ENCODE measurements at places on chromosomes 3 and 15. TPM values are rescaled to one million over a fixed set of nuclear protein-coding genes. Genes with fewer than 3 reads are reported as not detected.
A peak's percentile ranks its signal among the peaks of the same experiment; 100 is the strongest.

DNA sequence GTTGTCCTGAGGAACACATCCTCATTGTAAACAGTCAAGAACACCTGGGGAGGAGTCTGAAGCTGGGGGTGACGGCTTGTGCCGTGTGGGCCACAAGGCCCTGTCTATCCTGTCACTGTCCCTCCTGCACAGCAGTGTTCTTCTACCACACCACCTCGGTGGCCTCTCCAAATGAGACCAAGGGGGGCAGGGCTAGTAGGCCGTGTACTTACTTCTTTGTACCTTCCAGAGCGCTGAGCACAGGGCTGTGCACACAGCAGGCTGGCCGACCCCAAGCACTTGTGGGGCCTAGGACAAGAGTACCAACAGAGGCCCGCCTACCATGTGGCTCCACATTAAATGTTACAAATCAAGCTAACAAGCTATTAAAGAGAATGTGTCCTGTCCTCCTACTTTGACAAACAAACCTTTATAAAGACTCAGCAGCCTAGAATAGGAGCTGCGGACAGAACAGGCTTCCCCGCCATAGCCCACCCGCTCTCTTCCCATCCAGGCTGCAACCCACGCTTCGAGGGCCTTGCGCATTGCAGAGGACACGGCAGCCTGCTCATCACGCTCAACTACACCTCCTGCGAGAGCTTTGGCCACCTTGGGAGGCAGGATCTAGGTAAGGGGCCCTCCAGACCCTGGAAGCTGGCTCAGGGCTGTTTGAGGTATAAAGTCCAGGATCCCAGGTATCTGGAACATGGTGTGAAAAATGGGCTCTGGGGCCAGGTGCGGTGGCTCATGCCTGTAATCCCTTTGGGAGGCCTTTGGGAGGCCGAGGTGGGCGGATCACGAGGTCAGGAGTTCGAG is 30.5 kb downstream of the MELTF start:
- DNase-seq, result no peak

The MITF gene
- 3.3 TPM for total RNA-seq

DNA sequence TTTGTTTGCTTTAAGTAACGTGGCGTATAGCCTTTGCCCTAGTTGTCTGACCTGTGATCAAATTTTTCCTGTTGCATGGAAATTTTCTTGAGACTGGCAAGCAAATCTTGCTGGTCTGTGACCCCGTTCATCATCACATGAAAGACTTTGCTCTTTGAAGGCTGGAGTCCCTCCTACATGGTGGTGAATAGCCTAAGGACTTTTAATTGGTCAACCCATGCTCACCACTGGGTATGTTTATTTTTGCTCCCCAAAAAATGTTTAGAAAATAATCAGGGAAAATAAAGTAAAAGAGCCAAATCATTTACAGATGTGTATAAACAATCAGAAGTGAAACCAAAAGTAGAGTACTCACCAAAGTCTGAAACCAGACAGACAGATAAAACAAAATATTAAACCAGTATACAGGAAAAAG is 1075.3 kb upstream of the ALCAM start:
- no peak for DNase-seq

The MST1R gene
- total RNA-seq, result 0.82 TPM

DNA sequence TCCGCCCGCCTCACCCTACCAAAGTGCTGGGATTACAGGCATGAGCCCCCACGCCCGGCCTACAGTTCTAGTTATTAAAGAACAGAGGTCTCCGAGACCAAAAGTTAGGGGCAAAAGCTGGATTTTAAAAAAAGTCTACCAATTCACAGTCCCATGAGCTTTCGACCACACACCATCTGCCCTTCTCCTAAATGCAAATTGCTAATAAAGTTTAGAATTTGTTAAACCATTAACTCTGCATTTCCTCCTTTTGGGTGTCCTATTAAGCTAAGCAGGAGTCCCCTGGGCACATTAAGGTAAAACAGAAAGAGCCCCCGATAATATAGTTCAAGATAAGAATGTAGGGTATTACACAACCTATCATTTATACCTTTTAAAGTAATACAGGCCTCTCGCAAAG is 322.7 kb downstream of the FOXP1 start:
- no peak for DNase-seq

DNA sequence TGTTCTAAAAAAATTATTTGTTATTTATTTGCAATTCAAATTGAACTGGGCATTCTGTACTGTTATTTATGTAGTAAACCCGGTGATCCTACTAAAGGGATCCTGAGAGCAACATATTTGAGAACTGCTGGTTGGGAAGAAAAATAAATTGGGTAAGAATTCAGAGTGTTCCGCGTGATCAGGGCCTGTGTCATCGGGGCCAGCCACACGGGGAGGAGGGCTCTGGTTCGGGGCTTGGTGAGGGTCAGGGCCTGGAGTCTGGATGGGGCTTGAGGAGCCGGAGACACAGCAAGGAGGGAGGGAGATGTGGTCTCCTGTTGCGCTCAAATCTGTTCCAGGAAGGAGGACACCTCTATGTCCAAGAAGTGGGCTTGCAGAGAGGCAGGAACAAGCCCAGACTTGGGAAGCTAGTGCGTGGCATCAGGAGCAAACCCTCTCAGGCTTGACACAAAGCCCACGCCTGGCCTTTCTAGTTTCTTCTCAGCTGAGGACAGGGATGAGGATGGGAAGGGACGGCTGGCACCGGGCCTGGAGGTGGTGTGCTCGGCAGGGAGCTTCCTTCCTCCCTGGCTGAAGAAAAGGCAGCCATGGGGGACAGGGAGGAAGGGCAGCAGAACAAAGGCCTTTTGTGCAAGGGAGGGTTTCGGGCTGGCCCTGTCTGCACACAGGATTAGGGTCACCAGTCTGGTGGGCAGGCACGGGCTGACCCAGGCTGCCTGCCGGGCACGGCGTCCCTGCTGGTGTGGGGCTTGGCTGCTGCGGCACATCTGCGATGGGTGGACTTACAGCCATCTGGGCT is 22.9 kb upstream of the FBLN2 start:
- no peak for DNase-seq

GRCh38 chr3:122021811-122022401 is at the start of gene ILDR1:
ILDR1 (minus strand) TSS chr3:122022247; CDS start chr3:122022077, 170 bp downstream.
- DNase-seq, result no peak

DNA sequence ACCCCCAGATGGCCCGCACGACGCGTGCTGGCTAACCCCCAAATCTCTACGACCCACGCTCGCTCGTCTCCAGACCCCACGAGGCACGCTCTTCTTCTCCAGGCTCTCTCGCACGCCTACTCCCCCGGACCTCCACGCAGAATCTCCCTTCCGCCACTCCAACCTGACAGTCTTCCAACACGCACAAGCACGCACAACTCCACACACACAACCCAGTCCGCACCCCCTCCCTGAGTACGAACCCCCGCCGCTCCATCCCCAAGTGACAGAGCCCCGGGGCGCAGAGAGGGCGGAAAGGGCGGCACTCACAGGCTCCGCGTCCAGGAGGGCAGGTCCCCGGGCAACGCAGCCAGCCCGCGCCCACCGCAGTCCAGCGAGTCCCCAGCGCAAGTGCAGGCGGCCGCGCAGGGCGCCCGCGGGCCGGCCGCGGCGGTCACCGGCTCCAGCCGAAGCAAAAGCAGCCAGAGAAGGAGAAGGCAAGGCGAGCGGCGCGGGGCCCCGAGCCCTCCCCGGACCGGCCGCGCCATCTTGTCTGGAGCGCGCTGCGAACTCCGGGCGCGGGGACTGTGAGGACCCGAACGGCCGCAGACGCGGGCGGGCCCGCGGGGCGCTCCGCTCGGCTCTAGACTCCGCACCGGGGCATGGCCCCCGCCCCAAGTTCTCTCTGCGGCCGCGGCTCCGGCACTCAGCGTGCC is 794 bp downstream of the LRIG1 start:
- DNase-seq, result no peak

The BUB1B gene
- total RNA-seq, result 42.8 TPM

DNA sequence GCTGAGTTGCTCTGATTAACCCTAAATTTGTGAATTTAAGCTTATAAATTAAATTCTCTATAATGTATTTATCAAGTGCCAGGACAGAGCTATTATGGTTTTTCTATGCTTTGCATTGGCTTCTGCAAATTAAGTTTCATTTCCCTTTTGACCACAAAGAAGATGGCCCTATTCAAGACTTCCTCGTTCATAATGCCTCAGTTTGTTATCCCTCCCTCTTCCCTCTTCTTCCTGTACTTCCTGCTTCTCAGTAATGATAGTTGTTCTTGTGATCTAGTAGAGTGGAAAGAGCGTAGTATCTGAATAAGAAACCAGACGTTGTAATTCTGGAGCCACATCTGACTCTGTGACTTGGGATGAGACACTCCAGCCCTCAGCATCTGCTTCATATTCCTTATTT is 118.7 kb downstream of the CACNA1D start:
- DNase-seq, result no peak

DNA sequence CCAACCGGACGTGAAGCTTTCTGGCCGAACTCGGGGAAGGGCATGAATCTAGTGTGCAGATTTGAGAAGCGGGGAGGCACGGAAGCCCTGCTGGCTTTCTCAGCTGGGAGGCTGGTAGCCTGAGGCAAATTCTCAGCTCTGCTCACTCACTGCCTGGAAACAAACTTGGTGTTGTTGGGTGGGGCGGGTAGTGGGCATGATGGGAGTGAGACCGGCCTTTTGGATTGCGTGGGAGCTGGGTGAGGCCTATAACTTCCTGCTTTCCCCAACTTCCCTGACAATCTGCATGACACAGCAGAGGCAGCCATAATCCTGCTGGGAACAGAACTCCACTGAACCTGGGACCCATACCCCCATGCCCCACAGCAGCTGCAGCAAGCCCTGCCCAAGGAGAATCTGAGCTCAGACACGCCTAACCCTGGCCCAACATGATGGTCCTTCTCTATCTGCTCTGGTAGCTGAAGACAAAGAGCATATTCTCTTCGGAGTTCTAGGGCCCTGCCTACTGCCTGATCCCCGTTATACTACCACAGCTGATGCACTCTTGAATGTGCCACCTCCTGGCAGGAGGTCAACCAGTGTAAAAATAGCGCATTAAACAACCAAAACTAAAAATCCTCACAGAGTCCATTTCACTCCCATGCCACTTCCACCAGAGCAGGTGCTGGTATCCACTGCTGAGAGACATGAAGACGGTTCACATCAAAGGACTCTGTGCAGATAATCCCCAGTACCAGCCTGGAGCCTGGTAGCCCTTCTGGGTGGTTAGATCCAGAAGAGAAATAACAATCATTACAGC is 44.7 kb downstream of the CEP70 start:
- DNase-seq, result no peak

- no peak for DNase-seq
These were observed 18.2 kb upstream of the CEMIP start for GRCh38 chr15:80760960-80761359.

DNA sequence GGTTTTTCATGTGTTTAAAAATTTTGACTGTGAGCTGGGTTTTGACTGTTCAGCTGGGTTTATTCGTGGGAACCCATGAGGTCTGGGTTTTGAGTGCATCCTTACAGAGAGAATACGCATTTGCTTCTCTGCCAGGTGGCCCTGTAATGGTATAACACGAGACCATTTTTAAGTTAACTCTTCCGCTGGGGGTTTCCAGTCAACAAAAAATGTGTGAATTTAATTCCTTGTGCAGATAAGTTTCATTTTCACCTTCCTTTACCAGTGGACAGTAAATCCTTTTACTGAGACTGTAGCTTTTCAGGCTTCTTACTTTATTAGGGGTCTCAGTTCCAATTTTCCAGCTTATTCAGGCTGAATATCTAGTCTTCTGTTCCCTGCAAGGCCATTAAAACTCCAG is 149.6 kb downstream of the OPA1 start:
- no peak for DNase-seq

GRCh38 chr15:70593795-70594194 is 169.6 kb downstream of the UACA start:
- DNase-seq, result no peak

DNA sequence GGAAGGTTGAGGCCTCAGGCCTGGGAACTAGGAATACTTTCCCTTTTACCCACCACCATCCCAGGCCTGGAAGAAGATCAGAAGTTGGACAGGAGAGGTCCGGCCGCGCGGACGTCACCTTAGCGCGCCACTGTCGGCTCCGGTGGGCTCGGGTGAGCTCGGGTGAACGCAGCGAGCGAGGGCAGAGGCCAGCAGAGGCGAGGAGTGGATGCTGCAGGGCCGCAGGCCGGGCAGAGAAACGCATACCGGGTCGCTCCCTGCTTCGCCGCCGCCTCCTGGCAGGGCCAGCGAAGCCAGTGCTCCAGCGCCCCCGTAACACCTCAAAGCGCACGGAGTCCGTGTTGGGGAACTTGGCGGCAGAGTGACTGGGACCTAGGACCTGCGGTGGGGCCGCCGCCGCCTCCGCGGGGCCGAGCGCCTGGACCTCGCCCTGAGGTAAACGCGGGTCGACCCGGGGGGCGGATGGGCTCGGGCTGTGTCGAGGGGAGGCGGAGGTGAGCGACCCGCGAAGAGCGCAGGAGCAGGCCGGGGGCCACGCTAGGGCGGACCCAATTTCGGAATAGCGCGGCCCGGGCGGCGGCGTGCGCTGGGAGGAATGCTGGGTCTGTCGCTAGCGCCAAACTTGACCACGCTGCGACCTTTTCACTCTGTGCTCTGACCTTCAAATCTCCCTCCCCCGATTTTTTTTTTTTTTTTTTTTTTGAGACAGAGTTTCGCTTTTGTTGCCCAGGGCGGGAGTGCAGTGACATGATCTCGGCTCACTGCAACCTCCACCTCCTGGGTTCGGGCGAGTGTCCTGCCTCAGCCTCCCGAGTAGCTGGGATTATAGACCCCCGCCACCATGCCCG is 1.6 kb downstream of the CYP11A1 start:
- DNase-seq, result no peak

- peak; percentile 85 for DNase-seq
These were observed 63.7 kb downstream of the LRCH3 start for GRCh38 chr3:197854596-197855343.

DNA sequence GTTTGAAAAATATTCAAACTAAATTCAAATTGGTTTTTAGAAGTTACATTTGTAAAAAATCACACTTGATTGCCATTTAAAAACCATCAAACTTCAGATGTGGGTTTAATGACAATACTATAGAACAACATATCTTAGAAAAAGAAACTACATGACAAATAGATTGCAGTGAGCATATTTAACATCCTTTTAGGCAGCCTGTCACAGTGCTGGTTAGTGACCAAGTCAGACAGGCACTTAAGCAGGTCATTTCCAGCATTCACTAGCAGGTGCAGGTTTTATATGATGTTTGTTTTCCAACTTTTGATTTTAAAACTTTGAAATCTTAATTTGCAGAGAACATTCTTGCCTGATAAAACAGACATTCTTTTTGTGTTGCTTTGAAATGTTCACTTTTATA is 115.7 kb downstream of the MBNL1 start:
- DNase-seq, result no peak

DNA sequence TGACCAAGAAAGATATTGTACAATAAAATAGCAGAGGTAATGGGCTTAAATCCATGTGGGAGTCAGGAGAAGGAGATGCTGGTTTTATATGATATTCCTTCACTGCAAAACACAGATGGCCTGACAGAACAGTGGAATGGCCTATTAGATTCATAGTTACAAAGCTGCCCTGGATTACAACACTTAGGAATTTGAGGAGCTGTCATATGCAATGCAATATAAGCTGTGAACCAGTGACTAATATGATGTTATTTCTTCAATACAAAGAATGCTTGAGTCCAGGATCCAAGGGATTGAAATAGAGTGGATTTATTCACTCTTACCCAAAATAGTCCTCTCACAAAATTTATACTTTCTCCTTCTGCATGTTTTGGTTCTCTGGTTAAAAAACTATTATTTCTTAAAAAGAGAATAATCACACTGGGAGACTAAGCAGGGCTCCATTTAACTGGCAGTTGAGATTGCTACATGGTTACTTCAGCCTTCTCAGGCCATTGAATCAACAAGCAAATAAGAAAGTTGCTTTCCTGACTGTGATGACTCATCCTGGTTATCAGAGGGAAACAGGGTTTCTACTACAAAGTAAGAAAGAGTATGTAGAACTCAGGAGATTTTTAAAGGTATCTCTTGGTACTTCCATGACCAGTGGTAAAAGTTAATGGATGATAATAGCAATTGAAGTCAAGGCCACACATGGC is 79.8 kb upstream of the ZPLD1 start:
- DNase-seq, result peak; percentile 70
